SJSA1 (cell line): ENCODE measurements at places on chromosomes 13 and 19. TPM values are rescaled to one million over a fixed set of nuclear protein-coding genes. Genes with fewer than 3 reads are reported as not detected.

DNA sequence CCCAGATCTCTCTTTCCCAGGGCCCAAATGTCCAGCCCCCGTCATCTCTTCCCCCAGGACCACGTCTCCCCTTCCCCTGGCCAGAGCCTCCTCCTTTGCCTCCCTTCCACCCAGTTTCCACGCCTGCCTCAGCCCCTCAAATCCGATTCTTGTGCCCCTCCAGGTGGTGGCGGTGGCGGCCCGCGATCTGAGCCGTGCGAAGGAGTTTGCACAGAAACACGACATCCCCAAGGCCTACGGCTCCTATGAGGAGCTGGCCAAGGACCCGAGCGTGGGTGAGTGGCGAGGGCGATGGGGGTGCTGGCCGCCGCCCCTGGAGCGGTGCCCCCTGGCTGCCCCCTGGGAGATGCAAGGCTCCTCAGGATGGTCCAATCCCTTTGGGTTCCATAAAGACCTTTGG lies 1.3 kb downstream of the DHDH start:
- H3K27ac ChIP-seq, result no peak overlapping the region
- no peaks in the 10 kb centered on the region for H3K27me3 ChIP-seq
- no peaks in the 10 kb centered on the region for H3K36me3 ChIP-seq
- H3K4me1 ChIP-seq, result peaks cover 8% of the 10 kb centered on the region
- DNase-seq, result no peak

- H3K27ac ChIP-seq, result 0 out of 2 replicates have a peak overlapping the region, but pooled peaks have one; percentile 8
- H3K4me3 ChIP-seq, result peak overlapping the region; percentile 54
- DNase-seq, result peak; percentile 69
- peaks cover 69% of the 10 kb centered on the region for H3K36me3 ChIP-seq
Observed at GRCh38 chr19:17235300-17235970, 9.4 kb downstream of the OCEL1 start.

- H3K4me3 ChIP-seq, result no peak overlapping the region
- no peaks in the 10 kb centered on the region for H3K27me3 ChIP-seq
- no peak overlapping the region for H3K27ac ChIP-seq
Observed at GRCh38 chr19:10577951-10578350, 9.2 kb downstream of the AP1M2 start.

GRCh38 chr19:52522551-52522950 lies 4.9 kb upstream of the ZNF808 start:
- no peaks in the 10 kb centered on the region for H3K27me3 ChIP-seq
- no peak overlapping the region for H3K27ac ChIP-seq
- no peaks in the 10 kb centered on the region for H3K36me3 ChIP-seq

The ENOX1 gene
- total RNA-seq, result 0.28 and 1.3 TPM in 2 replicates

The VAV1 gene
- not detected in 2 replicates for total RNA-seq

DNA sequence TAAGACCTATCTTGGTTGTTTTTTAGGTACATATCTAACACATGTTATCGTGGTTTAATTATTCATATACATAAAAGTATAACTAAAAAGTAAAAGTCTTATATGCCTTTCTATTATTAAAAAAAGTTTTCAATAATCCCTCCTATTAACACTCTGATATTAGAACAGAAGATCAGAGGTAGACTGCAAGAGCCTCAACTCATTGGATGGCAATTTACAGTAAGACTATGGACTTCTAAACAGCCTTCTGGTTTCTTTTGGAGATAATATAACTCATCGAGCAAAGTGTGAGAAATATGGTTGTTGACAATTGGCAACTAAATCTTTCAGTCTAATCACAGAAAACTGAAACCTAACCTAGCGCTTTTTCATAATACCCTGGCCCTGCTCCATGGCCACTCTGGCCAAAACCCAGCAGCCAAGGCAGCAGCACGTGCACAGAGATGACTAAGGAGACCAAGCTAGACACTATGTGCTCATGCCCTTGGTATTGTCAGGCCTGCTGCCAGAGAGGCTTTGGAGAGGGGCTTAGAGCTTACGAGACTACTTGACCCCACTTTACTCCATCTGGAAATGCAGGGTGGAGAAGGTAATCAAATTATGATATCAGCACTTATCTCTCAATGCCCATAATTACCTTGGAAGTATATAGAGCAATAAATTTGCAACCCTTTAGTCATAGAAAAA lies 40.6 kb upstream of the EEF1AKMT1 start:
- peak overlapping the region; percentile 57 for H3K27ac ChIP-seq
- DNase-seq, result peak; percentile 68
- no peaks in the 10 kb centered on the region for H3K27me3 ChIP-seq
- H3K4me3 ChIP-seq, result no peak overlapping the region
- H3K36me3 ChIP-seq, result no peaks in the 10 kb centered on the region; the same call in 1 of the 2 replicates
- peaks cover 24% of the 10 kb centered on the region for H3K4me1 ChIP-seq

The FCER2 gene
- total RNA-seq, result not detected in 2 replicates

GRCh38 chr19:56637976-56638555 lies 4.9 kb upstream of the SMIM17 start:
- H3K36me3 ChIP-seq, result no peaks in the 10 kb centered on the region
- no peaks in the 10 kb centered on the region for H3K4me1 ChIP-seq
- no peak overlapping the region for H3K27ac ChIP-seq
- no peaks in the 10 kb centered on the region for H3K27me3 ChIP-seq

The ICAM5 gene
- total RNA-seq, result 0.38 and 0.79 TPM in 2 replicates

The AMER2 gene
- total RNA-seq, result not detected in 2 replicates

The GPC6 gene
- total RNA-seq, result 0.88 and 1.6 TPM in 2 replicates

GRCh38 chr13:44818428-44818827 lies 170.8 kb downstream of the NUFIP1 start:
- no peaks in the 10 kb centered on the region for H3K36me3 ChIP-seq
- H3K27ac ChIP-seq, result no peak overlapping the region
- no peaks in the 10 kb centered on the region for H3K27me3 ChIP-seq
- no peak for DNase-seq
- no peak overlapping the region for H3K4me3 ChIP-seq

The SIGLEC8 gene
- total RNA-seq, result not detected in 2 replicates

The LGI4 gene
- total RNA-seq, result not detected in 2 replicates

DNA sequence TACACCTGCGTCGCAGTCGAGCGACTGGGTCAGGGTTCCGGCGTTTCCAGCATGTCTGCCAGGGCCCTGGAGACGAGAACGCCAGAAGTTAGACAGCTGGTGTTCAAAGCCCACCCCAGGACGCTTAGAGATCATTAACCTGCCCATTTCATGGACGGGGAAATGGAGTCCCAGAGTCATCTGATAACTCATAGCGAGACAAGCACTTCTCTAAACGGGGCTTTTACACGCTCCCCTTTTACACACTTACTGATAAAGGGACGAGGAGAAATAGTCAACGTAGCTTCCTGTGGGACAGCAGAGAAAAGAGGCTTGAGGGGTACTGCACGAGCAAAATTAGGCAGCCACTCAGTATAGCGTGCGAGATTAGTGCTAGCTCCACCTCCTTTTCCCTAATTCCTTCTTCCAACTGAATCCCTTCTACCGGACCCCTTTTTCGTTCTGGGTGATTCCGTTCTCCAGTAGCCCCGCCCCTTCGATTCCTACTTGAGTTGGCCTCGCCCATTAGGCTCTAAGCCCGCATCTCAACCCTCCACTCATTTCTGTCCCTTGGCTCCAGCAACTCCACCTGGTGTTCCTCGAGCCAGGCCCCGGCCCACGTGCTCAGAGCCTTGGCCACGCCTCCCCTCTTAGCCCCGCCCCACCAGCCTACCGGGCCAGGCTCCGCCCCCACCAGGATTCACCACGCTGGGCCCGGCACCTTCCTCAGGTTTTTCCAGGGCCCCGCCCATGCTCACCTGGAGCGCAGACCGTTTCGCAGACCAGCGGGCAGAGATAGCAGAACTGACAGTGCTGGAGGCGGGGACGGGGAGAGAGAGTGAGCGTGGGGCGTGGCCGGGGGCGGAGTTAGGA lies 3.7 kb downstream of the HRC start:
- H3K36me3 ChIP-seq, result no peaks in the 10 kb centered on the region
- no peak for DNase-seq

DNA sequence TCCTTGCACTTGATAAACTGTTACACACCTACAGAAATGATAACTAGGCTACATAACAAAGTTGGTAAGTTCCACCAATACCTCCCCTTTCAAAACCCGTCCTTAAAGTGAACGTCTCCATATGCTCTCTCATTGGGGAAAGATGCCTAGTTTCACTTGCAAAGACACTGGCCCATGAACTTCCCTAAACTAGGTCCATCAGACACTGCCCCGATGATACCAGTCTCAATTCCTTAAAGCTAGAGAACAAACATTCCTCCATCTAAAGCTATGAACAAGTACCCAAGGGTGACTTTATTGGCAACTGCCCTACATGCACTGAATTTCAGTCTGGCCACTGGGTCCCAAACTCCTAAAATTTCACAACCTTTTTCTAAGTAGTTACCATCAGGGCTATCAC lies 39.9 kb downstream of the FOXO1 start:
- H3K4me1 ChIP-seq, result no peaks in the 10 kb centered on the region
- H3K4me3 ChIP-seq, result no peak overlapping the region
- no peak for DNase-seq

DNA sequence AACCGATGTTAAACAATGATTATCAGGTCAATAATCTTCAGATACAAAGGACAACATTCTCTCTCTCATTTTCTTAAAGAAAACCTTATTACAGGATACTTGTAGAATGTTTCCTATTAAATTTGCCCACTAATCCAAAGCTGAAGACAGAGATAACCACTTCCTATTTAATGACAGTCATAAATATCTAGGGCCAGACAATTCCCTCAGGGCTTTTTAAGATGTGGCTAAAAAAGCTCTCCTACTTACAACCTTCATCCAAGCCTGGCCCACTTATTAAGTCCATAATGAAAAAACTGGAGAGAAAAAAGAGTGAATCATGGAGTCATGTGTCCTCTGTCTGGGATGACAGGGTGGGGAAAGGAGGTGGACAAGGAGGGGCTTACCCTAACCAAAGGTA lies 235.9 kb downstream of the KLF12 start:
- H3K4me1 ChIP-seq, result no peaks in the 10 kb centered on the region
- no peaks in the 10 kb centered on the region for H3K27me3 ChIP-seq
- DNase-seq, result no peak
- H3K27ac ChIP-seq, result no peak overlapping the region

The CABP5 gene
- not detected in 2 replicates for total RNA-seq

GRCh38 chr13:104895521-104895920 lies 1639.9 kb downstream of the EFNB2 start:
- no peaks in the 10 kb centered on the region for H3K36me3 ChIP-seq
- H3K4me1 ChIP-seq, result no peaks in the 10 kb centered on the region
- no peak overlapping the region for H3K4me3 ChIP-seq
- H3K27ac ChIP-seq, result no peak overlapping the region
- H3K27me3 ChIP-seq, result no peaks in the 10 kb centered on the region

The RNF225 gene
- total RNA-seq, result 0.53 TPM in 1 of 2 replicates, not detected in the other

- H3K27ac ChIP-seq, result no peak overlapping the region
- peaks cover 10% of the 10 kb centered on the region for H3K4me1 ChIP-seq
- no peak for DNase-seq
- peaks cover 87% of the 10 kb centered on the region for H3K36me3 ChIP-seq
- H3K27me3 ChIP-seq, result no peaks in the 10 kb centered on the region
- no peak overlapping the region for H3K4me3 ChIP-seq
Observed at GRCh38 chr19:4689403-4689802, 19.3 kb upstream of the MYDGF start.

GRCh38 chr19:35211545-35212230 lies 16.9 kb downstream of the FAM187B start:
- no peaks in the 10 kb centered on the region for H3K4me1 ChIP-seq
- H3K4me3 ChIP-seq, result no peak overlapping the region
- H3K27me3 ChIP-seq, result peaks cover 3% of the 10 kb centered on the region; the same call in 1 of the 2 replicates
- H3K36me3 ChIP-seq, result no peaks in the 10 kb centered on the region
- no peak overlapping the region for H3K27ac ChIP-seq
- DNase-seq, result no peak

GRCh38 chr13:108996430-108996829 lies 367.0 kb downstream of the MYO16 start:
- H3K4me1 ChIP-seq, result no peaks in the 10 kb centered on the region
- no peak overlapping the region for H3K4me3 ChIP-seq
- H3K36me3 ChIP-seq, result no peaks in the 10 kb centered on the region
- no peak for DNase-seq

- no peak overlapping the region for H3K27ac ChIP-seq
- peaks cover 40% of the 10 kb centered on the region for H3K36me3 ChIP-seq
- H3K27me3 ChIP-seq, result no peaks in the 10 kb centered on the region
Observed at GRCh38 chr13:111219950-111220349, 100.5 kb upstream of the TEX29 start.

GRCh38 chr19:11699931-11700794 lies 38.6 kb downstream of the ZNF823 start:
- DNase-seq, result no peak
- H3K27me3 ChIP-seq, result no peaks in the 10 kb centered on the region
- H3K4me1 ChIP-seq, result no peaks in the 10 kb centered on the region
- H3K36me3 ChIP-seq, result no peaks in the 10 kb centered on the region
- no peak overlapping the region for H3K4me3 ChIP-seq

DNA sequence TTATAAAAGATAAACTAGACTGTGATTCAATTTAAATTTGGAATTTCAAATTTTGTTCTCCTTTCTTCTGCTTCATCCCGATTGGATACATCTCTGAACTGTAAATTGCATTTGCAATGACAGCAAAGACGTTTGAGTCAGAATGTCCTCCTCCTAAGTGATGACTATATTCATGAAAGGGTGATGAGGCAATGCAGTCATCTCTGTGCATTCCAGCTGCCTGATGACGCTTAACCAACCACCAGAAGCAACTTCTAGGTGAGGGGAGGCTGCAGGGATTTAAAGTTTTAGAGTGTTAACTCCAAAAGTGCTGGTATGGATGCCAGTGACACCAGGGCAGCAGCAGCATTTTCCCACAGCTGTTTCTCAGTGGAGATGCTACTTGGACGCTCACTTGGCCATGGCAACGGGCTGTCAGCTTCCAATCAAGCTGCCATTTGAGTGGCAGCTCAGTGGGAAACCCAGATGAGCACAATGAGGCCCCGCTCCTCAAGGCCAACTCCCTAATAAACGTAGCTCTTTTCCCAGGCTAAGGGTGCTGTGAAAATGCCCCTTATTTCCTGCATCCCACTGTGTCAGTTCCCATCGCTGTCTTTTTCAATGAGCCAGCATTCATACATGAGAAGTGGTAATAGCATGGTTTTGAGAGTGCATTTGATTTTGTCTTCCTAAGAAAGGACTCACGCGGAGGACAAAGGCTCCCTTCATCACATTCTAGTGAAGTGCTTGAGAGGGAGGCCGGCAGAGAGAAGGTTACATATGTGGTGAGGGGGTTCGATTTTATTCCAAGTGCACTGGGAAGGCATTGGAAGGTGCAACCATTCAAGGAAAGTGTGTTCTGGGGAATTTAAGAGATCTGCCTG lies 45.2 kb upstream of the AMER2 start:
- H3K27me3 ChIP-seq, result no peaks in the 10 kb centered on the region; the same call in 1 of the 2 replicates
- no peak for DNase-seq
- no peaks in the 10 kb centered on the region for H3K36me3 ChIP-seq
- no peak overlapping the region for H3K27ac ChIP-seq

- DNase-seq, result no peak
- peaks cover 33% of the 10 kb centered on the region for H3K36me3 ChIP-seq
- H3K4me1 ChIP-seq, result no peaks in the 10 kb centered on the region
Observed at GRCh38 chr19:56110515-56111448, 10.3 kb downstream of the ZNF787 start.
